ENCODE measurements at places on chromosomes 5 and 9. TPM values are rescaled to one million over a fixed set of nuclear protein-coding genes. Genes with fewer than 3 reads are reported as not detected.

Gene PHF24
- 0.21 TPM for total RNA-seq

Gene IL3
- total RNA-seq: not detected

Gene ZNF483
- total RNA-seq: 0.40 TPM

Gene HTR1A
- not detected for total RNA-seq

Gene SLC34A1
- not detected for total RNA-seq

Gene PCDHGA6
- 0.23 TPM for total RNA-seq

Gene PRRX2
- total RNA-seq: 8.8 TPM

Gene SPINK7
- not detected for total RNA-seq

Gene PCDHB15
- 0.10 TPM for total RNA-seq

Gene TMEM252
- not detected for total RNA-seq

Gene IL5
- not detected for total RNA-seq

Gene INSL6
- not detected for total RNA-seq

Gene FOXD4
- total RNA-seq: 0.56 TPM

Gene IFNA13
- not detected for total RNA-seq

Gene QRFP
- not detected for total RNA-seq

Gene IFNA2
- not detected for total RNA-seq

Gene GADD45G
- total RNA-seq: 0.42 TPM

Gene IL7R
- total RNA-seq: 0.46 TPM

Gene LRRTM2
- not detected for total RNA-seq

Gene CCL28
- total RNA-seq: not detected

Gene KLF9
- 0.75 TPM for total RNA-seq

Gene CDO1
- total RNA-seq: not detected

Gene WWC1
- total RNA-seq: 79.0 TPM

Gene AOPEP
- 225 TPM for total RNA-seq

Gene ENTPD2
- 0.91 TPM for total RNA-seq

Gene MTAP
- total RNA-seq: 7.1 TPM

Gene ZNF658
- total RNA-seq: 1.7 TPM

Gene CDKN2B
- not detected for total RNA-seq

Gene SURF2
- total RNA-seq: 45.6 TPM

Gene RLN2
- 0.24 TPM for total RNA-seq

Gene AK3
- total RNA-seq: 62.7 TPM

Gene MYMK
- total RNA-seq: not detected

Gene CFAP157
- total RNA-seq: not detected

Gene OR1Q1
- not detected for total RNA-seq

Gene PFN3
- total RNA-seq: not detected

Gene PCDHA9
- 0.04 TPM for total RNA-seq

Gene TMEM174
- total RNA-seq: not detected

Gene FRMPD1
- 0.05 TPM for total RNA-seq

Gene IPPK
- 12.3 TPM for total RNA-seq

Gene ABCA2
- 26.5 TPM for total RNA-seq

Gene AGTPBP1
- total RNA-seq: 4.3 TPM

Gene OR1J2
- not detected for total RNA-seq

Gene GBGT1
- 2.7 TPM for total RNA-seq

Gene LYSMD3
- total RNA-seq: 8.1 TPM
